ENCODE measurements at places on chromosomes 3 and 15.

DNA sequence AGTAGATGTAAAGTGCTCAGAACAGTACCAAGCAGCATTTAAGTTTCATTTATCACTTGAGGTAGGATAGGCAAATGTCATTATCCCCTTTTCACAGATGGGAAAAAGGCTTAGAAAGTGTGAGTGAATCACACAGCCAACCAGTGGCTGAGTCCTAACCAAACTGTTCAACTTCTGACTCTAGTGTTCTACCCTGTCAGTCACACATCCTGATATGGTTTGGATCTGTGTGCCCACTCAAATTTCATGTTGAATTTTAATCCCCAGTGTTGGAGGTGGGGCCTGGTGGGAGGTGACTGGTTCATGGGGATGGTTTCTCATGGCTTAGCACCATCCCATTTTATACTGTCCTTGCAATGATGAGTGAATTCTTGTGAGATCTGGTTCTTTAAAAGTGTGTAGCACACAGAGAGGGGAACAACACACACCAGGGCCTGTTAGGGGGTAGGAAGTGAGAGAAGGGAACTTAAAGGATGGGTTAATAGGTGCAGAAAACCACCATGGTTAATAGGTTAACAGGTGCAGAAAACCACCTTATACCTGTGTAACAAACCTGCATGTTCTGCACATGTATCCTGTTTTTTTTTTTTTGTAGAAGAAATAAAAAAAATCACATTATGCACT, 304.7 kb downstream of the SUCLG2 start:
- no peak for DNase-seq

- DNase-seq, result no peak
Observed at GRCh38 chr3:126421573-126422119, 26.9 kb downstream of the CFAP100 start.

GRCh38 chr3:177931346-177931745, 604.9 kb upstream of the KCNMB2 start:
- DNase-seq, result no peak

DNA sequence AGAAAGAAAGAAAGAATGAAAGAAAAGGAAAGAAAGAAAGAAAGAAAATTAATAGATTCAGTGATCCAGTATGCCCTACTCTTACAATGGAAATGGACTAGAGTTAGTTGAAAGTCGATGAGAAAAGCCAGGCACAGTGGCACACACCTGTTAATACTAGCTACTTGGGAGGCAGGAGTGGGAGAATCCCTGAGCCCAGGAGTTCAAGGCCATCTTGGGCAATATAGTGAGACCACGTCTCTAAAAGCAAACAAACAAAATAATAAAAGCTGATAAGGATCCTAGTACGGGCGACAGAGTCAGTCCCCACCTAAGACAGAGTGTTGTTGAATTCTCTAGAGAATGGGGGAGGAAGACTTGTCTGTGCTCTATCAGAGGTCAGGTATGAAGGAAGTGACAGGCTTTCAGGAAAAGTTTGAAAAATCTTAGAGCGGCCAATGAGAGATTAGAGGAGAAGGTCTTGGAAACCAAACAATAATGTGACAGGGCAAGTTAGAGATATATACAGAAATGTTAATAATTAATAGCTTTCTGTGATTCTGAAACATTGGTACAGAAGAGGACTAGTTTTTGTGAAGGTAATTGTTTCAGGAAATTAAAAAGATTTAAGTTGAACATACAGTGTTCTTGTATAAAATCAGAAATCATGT, 117.9 kb upstream of the PTX3 start:
- no peak for DNase-seq

DNA sequence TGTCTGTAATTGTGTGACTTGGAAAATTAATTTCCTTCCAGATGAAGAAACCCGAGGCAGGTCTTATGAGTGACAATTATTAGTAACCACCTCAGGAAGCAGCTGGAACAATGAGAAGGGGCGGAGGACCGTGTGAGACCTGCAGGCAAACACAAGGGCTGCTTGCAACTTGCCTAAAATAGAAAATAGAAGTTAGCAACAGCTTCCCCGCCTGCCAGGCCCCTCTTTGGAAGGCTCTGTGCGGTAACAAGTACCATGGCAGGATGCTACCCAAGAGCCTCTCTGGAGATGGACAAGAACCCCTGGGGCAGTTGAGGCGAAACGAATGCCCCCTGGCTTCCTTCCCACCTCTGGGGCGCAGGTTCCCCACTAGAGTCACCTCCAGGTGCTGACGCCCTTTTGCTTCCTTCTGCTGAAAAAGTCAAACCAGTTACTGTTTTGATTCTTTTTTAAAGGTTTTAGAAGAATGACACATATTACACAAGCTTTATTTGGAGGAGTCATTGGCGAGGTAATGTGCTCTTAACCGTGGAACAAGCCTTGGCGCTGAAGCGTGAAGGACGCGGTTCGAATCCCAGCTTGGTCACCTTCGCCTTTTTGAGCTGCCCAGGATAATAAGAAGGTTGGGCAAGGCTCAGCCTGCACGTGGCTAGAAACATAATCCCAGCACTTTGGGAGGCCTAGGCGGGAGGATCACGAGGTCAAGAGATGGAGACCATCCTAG, 47.0 kb upstream of the SYNM start:
- no peak for DNase-seq

Measured in GM12864 (cell line).